ENCODE measurements at places on chromosomes 11 and 22. TPM values are rescaled to one million over a fixed set of nuclear protein-coding genes. Genes with fewer than 3 reads are reported as not detected.

MAPK11 gene
- 3.1 TPM for total RNA-seq

GRCh38 chr11:17533778-17534415 lies 10.3 kb downstream of the USH1C start:
- no peaks in the 10 kb centered on the region for H3K4me1 ChIP-seq
- no peaks in the 10 kb centered on the region for H3K36me3 ChIP-seq
- H3K27ac ChIP-seq: no peak overlapping the region
- no peak for DNase-seq
- H3K27me3 ChIP-seq: no peaks in the 10 kb centered on the region

DNA sequence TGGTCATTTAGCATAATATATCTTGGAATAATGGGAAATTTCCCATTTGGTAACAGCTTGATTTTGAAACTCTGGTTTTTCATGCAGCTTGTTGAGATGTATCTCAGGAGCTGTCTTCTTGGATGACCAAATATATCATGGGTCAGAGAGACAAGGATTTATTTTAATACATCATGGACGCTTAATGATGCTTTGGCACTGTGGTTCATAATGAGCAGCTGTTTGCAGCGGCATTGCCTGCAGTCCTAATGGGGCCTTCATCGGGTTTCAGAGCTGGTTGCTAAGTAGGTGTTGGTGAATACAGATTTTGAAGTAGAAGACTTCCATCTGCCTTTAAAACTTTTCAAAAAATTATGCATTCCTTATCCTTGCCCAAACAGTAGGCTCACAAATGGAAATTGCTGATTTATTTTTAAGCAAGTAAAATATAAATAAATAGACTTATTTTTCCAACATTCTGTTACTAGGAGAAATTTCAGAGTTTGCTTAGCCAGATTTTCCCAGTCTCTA lies 389.5 kb upstream of the FAT3 start:
- H3K4me3 ChIP-seq: no peak overlapping the region
- DNase-seq: no peak
- no peaks in the 10 kb centered on the region for H3K27me3 ChIP-seq
- H3K36me3 ChIP-seq: no peaks in the 10 kb centered on the region
- H3K27ac ChIP-seq: no peak overlapping the region

OR2AG1 gene
- not detected for total RNA-seq

DNA sequence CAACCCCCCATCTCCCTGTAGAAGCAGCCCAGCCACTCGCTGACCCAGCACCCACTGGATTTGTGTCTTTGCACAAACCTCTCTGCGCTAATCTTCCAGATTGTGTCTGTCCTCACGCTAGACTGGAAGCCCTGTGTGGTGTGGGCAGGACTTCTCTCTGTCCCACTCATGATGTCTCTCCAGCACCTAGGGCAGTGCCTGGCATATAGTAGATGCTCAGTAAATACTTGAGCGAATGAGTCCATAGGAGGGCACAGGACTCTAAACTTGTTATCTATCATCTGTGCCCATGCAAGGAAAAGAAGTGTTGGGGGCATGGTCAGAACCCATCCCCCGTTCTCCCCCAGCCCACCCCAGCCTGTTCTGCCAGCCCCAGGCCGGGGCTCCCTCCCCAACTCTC lies 22.9 kb downstream of the RPL3 start:
- no peak overlapping the region for H3K27ac ChIP-seq
- no peaks in the 10 kb centered on the region for H3K27me3 ChIP-seq
- no peak overlapping the region for H3K4me3 ChIP-seq
- peaks cover 21% of the 10 kb centered on the region for H3K4me1 ChIP-seq
- DNase-seq: no peak

- H3K4me1 ChIP-seq: peaks cover 26% of the 10 kb centered on the region
- no peak for DNase-seq
- peaks cover 16% of the 10 kb centered on the region for H3K27me3 ChIP-seq
- H3K4me3 ChIP-seq: no peak overlapping the region
- peaks cover 2% of the 10 kb centered on the region for H3K36me3 ChIP-seq
Measured at GRCh38 chr11:133942577-133942976, 14.2 kb downstream of the IGSF9B start.

- H3K27ac ChIP-seq: peak overlapping the region; percentile 74
- no peaks in the 10 kb centered on the region for H3K4me1 ChIP-seq
- peak overlapping the region; percentile 42 for H3K4me3 ChIP-seq
- H3K27me3 ChIP-seq: no peaks in the 10 kb centered on the region
- no peaks in the 10 kb centered on the region for H3K36me3 ChIP-seq
Measured at GRCh38 chr11:114296605-114297372, 590 bp downstream of the NNMT start.

All from esophagus squamous epithelium (tissue), 5 donors.